ENCODE measurements at places on chromosomes 13 and 19.

- H3K4me3 ChIP-seq: no peak overlapping the region
- no peak overlapping the region for H3K27ac ChIP-seq
- H3K36me3 ChIP-seq: no peaks in the 10 kb centered on the region
- no peak for DNase-seq
- H3K4me1 ChIP-seq: no peaks in the 10 kb centered on the region
These were observed 19.1 kb upstream of the TEX101 start for GRCh38 chr19:43395561-43395960.

DNA sequence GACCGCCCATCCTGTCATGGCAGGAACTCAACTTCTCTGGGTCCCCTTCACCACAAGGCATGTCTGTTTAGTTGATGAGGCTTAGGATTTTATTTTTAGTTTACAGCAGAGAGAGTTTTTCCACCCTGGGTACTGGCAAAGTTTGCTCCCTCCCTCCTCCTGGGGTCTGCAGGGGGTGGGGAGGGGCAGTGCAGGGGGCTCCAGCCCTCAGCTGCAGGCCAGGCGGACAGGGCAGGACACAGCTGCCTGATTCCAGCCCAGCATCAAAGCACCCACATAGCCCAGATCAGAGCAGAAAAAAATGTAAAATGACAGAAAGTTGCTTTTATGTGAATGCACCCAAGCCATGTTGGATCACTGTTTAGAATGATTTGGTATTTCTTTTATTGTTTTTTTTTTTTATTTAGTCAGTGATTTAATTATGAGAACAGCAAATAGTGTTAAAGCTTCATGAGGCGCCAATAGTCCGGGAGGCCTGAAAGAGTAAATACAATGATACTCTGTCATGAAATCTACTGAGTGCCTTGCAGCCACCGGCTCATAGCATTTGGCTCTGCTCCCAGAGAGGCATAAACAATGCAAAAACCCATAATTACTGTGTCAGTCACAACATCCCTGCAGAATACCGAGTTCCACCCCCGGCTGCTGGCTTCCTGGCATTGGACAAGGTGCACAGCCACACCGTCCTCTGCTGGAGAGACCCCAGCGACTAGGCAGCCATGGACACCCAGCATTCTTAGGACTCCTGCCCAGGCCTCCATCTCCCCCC lies 923.5 kb downstream of the UQCRFS1 start:
- no peak overlapping the region for H3K27ac ChIP-seq
- H3K27me3 ChIP-seq: no peaks in the 10 kb centered on the region
- H3K4me3 ChIP-seq: no peak overlapping the region
- DNase-seq: no peak
- H3K4me1 ChIP-seq: no peaks in the 10 kb centered on the region

DNA sequence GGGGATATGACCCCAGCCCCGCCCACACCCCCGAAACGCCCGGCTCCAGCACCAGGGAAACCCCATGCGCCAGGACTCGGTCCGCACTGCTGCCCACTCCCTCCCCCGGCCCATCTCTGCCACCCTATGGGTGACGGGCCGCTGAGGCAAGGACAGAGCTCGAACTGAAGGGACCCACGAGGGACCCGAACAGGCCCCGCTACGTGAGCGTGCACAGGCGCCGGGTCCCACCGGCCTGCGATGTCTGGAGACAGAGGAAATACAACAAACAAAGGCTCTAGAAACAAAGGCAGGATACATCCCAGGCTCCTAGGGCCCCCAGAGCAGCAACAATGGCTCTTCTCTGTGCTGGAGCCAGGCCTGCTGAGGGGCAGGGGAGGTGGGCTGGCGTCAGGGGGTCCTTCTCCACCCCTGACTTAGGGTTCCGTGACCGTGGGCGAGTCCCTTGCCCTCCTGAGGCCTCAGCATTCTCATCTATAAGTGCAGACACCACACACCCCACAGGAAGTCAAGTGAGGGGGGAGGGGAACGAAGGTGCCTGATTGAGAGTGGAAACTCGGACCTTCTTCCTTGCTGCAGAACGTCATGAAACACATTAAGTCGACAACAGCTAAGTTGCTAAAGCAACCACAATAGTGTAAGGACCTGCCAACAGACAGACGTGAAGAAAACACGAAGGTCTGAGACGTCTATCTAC lies 3.1 kb downstream of the ABHD17A start:
- peaks cover 24% of the 10 kb centered on the region for H3K4me1 ChIP-seq
- no peak overlapping the region for H3K4me3 ChIP-seq
- no peak overlapping the region for H3K27ac ChIP-seq
- DNase-seq: no peak

DNA sequence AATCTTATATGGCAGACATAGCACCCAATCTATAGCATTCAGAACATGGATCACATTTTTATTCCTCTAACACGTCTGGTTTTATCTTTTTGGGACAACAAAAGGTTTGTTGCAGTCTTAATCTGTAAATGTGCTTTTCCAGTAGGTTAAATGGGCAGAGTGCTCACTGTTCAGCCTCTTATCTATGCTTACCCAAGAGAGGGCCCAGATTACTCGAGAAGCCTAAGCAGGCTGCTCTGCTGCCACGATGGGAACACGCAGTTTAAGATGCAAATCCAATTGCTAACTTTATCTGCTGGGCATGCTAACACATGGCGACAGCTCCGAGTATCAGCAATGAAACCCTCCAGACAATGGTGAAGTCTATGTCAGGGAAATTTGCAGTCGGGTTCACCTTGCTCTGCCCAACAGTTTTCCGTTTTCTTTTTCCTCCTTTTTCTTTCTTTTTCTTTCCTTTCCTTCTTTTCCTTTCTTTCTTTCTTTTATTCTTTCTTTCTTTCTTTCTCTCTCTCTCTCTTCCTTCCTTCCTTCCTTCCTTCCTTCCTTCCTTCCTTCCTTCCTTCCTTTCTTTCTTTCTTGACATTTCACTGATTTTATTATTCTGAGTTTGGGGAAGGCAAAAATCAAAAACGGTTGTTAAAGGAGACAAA lies 115.3 kb downstream of the RBM26 start:
- H3K27ac ChIP-seq: no peak overlapping the region
- H3K4me3 ChIP-seq: no peak overlapping the region
- DNase-seq: no peak
- H3K36me3 ChIP-seq: no peaks in the 10 kb centered on the region
- no peaks in the 10 kb centered on the region for H3K4me1 ChIP-seq

GRCh38 chr13:39263033-39263432 lies 224.8 kb downstream of the NHLRC3 start:
- H3K27me3 ChIP-seq: no peaks in the 10 kb centered on the region

DNA sequence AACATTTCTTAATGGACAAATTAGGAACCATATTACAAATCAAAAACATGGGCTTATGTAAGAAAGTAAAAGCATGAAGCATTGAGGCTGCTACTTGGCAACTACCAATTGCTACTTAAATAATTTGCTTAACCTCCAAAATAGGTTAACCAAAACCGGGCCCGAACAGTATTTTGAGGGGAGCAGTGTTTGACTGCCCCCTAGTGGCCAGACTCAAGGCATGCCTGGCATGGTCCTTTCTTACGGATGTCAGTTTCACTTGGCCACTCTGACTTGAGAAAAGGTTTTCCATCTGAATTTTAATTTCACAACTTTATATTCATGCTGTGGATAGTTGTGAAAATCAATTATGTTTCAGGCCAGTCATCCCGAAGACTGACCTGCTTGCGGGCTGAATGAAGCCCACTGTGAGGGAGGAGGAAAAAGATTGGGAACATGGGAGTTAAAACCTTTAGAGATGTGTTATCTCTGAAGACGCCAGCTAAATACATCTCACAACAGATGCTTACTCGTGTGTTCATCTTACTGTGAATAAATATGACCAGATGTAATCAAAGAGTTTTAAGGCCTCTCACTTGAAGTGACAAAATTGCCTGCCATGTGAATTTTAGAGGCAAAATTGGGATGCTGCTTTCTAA lies 2.9 kb downstream of the RXFP2 start:
- DNase-seq: no peak
- no peak overlapping the region for H3K27ac ChIP-seq
- H3K4me3 ChIP-seq: no peak overlapping the region
- H3K4me1 ChIP-seq: no peaks in the 10 kb centered on the region

GRCh38 chr13:79097201-79097600 lies 308.9 kb downstream of the RBM26 start:
- H3K4me3 ChIP-seq: no peak overlapping the region
- no peaks in the 10 kb centered on the region for H3K36me3 ChIP-seq
- DNase-seq: no peak
- no peaks in the 10 kb centered on the region for H3K4me1 ChIP-seq

- no peak overlapping the region for H3K4me3 ChIP-seq
- H3K36me3 ChIP-seq: no peaks in the 10 kb centered on the region
- no peak overlapping the region for H3K27ac ChIP-seq
- peaks cover 6% of the 10 kb centered on the region for H3K27me3 ChIP-seq
- no peak for DNase-seq
These were observed 127.4 kb downstream of the DCT start for GRCh38 chr13:94352057-94352456.

- H3K27ac ChIP-seq: no peak overlapping the region
- DNase-seq: no peak
- no peak overlapping the region for H3K4me3 ChIP-seq
- H3K4me1 ChIP-seq: no peaks in the 10 kb centered on the region
- no peaks in the 10 kb centered on the region for H3K27me3 ChIP-seq
These were observed 452.5 kb upstream of the ARGLU1 start for GRCh38 chr13:107020393-107020792.

DNA sequence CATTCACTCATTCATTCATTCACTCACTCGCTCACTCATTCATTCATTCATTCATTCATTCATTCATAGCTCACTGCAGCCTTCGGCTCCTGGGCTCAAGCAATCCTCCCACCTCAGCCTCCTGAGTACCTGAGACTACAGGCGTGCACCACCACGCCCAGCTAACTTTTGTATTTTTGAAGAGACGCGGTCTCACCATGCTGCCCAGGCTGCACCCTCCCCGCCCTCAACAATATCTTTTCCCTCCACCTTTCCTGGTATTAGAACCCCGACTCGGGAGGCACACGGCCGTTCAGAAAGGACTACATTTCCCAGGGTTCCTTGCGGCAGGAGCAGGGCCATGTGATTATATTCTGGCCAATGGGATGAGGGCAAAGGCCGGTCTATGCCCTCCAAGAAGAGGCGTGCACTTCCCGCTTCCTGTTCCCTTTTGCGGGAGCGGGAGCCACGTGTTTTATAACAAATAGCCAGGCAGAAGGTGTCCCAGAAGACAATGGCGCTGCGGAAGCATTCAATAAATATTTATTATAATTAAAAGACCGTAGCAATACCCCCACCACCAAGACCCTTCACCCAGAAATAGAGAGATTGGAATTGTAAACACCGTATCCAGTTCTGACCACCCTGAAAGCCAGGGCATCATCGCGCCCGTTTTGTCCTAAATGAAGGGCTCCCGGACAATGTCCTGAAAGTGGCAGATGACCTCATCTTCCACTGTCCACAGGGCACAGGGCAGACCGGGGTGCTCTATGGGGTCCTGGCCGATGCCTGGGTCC lies 15.9 kb downstream of the TICAM1 start:
- no peak overlapping the region for H3K27ac ChIP-seq
- H3K36me3 ChIP-seq: peaks cover 23% of the 10 kb centered on the region
- peaks cover 6% of the 10 kb centered on the region for H3K4me1 ChIP-seq
- no peak overlapping the region for H3K4me3 ChIP-seq
- no peak for DNase-seq

GRCh38 chr19:39514840-39515550 lies at the start of gene SELENOV:
Gene SELENOV, plus strand, starts transcription at chr19:39515139. Its CDS starts 74 bp downstream, at chr19:39515213.
- H3K4me1 ChIP-seq: peaks cover 13% of the 10 kb centered on the region
- DNase-seq: no peak
- no peaks in the 10 kb centered on the region for H3K36me3 ChIP-seq
- no peak within 1 kb of the TSS for H3K27ac ChIP-seq

- DNase-seq: no peak
- H3K4me3 ChIP-seq: no peak overlapping the region
- no peak overlapping the region for H3K27ac ChIP-seq
- peaks cover 18% of the 10 kb centered on the region for H3K4me1 ChIP-seq
- H3K36me3 ChIP-seq: no peaks in the 10 kb centered on the region
These were observed 97.9 kb downstream of the HSPH1 start for GRCh38 chr13:31063772-31064171.

- H3K27me3 ChIP-seq: no peaks in the 10 kb centered on the region
- no peak overlapping the region for H3K4me3 ChIP-seq
- H3K27ac ChIP-seq: no peak overlapping the region
- no peak for DNase-seq
- no peaks in the 10 kb centered on the region for H3K4me1 ChIP-seq
These were observed 24.2 kb upstream of the SLC7A10 start for GRCh38 chr19:33249740-33250366.

GRCh38 chr19:34220472-34221063 lies 33.8 kb upstream of the GARRE1 start:
- no peaks in the 10 kb centered on the region for H3K27me3 ChIP-seq
- H3K36me3 ChIP-seq: peaks cover 36% of the 10 kb centered on the region
- H3K27ac ChIP-seq: no peak overlapping the region
- H3K4me1 ChIP-seq: peaks cover 11% of the 10 kb centered on the region

GRCh38 chr13:74560325-74560724 lies 426.1 kb upstream of the KLF12 start:
- no peak for DNase-seq
- H3K4me3 ChIP-seq: no peak overlapping the region
- H3K4me1 ChIP-seq: no peaks in the 10 kb centered on the region
- H3K36me3 ChIP-seq: no peaks in the 10 kb centered on the region
- no peak overlapping the region for H3K27ac ChIP-seq
- H3K27me3 ChIP-seq: no peaks in the 10 kb centered on the region

GRCh38 chr19:6800991-6801484 lies 28.5 kb downstream of the VAV1 start:
- DNase-seq: peak; percentile 75
- no peaks in the 10 kb centered on the region for H3K27me3 ChIP-seq
- peaks cover 11% of the 10 kb centered on the region for H3K4me1 ChIP-seq
- H3K27ac ChIP-seq: peak overlapping the region; percentile 47
- H3K36me3 ChIP-seq: no peaks in the 10 kb centered on the region

DNA sequence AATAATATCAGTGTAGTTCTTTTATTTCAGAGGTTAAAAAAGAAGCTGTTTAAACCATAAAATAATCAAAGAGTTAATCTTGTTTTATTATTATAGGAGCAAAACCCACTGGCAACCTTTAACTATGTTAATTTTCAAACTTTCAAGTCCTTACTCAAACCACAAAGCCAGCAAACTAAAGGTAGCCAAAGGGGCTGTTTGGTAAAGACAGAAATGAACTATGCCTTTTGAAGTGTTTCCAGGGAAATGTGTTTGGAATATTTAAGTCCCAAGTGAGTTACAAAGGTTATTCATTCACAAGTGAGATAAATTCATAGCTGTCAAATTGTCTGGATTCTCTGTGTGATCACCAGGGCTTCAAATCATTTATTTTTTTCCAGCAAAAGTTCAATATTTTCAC lies 264.7 kb downstream of the MZT1 start:
- H3K27ac ChIP-seq: no peak overlapping the region
- H3K4me1 ChIP-seq: no peaks in the 10 kb centered on the region
- no peak for DNase-seq
- no peaks in the 10 kb centered on the region for H3K36me3 ChIP-seq

GRCh38 chr13:23778879-23779278 lies 110.3 kb downstream of the MIPEP start:
- no peak overlapping the region for H3K4me3 ChIP-seq
- DNase-seq: no peak
- no peaks in the 10 kb centered on the region for H3K36me3 ChIP-seq
- no peaks in the 10 kb centered on the region for H3K4me1 ChIP-seq
- no peak overlapping the region for H3K27ac ChIP-seq
